Erythroblast (primary cell): ENCODE measurements at places on chromosomes 13 and 19.

DNA sequence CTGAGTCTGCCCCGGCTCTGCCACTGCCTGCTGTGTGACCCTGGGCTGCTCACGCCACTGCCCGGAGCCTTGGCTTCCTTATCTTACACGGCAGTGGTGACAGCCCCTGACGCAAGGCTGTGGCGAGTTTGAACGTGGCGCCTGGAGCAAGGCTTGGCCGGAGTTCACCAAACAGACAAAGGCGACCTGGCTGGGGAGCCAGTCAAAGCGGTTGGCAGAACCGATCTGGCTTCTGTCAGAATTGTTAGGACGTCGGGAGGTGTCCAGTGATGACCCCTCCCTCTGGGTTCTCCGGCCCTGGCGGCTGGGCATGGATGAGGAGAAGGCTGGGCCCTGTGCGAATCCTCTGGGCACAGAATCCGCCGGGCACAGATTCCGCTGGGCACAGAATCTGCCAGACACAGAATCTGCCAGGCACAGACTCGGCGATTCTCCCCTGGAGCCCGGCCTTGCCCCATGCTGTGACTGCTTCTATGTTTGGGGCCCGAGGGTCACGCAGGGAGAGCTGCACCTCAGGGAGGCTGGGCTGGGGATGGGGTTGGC lies 11.7 kb upstream of the TMEM255B start:
- no peak for DNase-seq

DNA sequence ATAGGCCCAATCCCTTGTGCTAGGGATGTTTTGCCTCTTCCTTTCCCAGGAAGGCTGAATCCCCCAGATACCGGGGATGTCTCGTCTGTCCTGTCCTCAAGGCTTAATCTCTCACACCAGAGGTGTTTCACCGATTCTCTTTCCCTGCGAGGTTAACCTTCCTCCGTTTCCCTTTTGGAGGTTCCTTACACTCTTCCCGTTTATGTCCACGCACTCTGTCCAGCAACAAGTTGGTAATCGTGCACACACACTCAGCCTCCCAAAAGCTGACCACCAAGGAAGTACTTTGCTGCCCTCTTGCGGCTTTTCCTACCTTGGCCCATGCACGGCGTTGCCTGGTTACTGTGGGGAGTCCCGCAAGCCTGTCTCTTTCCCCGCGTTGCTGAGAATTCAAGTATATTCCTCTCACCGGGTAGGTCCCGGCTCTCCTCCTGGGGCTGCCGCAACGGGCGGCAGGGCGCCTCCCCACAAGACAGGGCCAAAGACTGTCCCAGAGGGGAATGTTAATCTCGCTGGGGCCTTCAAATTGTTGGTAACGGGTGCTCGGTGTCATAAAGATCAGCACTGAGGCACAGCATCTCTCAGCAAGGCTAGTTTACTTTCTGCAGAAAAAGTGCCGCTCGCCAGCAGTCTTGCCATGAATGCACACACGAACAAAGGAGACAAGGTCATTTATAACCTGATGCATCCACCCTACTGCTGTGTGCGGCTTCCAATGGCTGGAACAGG lies 36.7 kb upstream of the CD177 start:
- no peak for DNase-seq

GRCh38 chr13:99984461-99985240 lies 3.1 kb downstream of the ZIC2 start:
- DNase-seq: peak; percentile 34

DNA sequence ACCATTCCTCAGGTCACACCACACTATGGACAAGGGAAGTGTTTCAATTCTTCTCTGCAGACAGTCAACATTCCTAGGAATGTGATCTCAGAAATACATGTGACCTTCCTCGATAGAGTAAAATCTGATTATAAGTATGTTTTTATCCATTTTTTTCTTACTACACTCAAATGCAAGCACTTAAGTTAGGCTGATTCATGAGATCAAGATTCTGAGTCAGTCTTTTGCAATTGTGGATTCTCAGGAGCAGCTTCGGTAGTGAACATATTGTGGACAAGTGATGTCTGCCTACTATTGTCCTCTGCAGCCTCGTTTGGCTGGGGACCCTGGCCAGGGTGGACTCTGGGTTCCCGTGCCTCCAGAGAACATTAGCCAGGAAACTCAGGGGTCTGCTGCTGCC lies 3.2 kb downstream of the SERPINE3 start:
- no peak for DNase-seq

DNA sequence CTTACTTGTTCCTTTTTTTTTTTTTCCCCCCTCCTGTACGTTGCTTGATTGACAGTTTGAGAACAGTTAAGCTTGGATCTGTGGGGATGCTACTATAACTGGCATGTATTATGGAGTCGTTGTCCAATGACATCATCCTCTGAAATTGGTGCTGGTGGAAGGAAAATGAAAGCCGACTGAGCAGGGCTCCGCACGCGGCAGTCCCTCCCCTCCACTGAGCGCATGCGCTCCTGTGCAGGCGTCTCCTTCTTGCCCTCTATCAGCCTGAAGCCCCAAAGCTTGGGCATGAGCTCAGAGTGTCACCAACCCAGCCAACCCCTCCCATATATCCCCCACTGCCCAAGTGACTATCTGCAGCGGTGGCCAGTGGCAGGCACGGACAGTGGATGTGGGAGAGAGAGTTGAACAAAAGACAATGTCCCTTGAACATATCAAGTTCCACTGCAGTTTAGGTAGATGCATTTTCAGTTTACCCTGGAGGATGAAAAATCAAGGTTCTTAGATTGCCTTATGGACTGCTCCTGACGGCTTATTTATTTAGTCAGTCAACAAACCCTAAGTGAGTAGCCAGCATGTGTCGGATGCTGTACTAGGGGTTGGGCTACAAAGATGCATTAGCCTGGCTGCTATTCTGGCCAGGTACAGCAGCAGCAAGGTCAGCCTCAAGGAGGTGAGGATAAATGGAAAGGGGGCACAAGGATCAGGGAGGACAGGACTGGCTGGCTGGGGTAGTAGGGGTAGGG lies 20.8 kb downstream of the MBNL2 start:
- DNase-seq: peak; percentile 9

- no peak for DNase-seq
Observed at GRCh38 chr13:37686501-37686900, 87.9 kb upstream of the POSTN start.

DNA sequence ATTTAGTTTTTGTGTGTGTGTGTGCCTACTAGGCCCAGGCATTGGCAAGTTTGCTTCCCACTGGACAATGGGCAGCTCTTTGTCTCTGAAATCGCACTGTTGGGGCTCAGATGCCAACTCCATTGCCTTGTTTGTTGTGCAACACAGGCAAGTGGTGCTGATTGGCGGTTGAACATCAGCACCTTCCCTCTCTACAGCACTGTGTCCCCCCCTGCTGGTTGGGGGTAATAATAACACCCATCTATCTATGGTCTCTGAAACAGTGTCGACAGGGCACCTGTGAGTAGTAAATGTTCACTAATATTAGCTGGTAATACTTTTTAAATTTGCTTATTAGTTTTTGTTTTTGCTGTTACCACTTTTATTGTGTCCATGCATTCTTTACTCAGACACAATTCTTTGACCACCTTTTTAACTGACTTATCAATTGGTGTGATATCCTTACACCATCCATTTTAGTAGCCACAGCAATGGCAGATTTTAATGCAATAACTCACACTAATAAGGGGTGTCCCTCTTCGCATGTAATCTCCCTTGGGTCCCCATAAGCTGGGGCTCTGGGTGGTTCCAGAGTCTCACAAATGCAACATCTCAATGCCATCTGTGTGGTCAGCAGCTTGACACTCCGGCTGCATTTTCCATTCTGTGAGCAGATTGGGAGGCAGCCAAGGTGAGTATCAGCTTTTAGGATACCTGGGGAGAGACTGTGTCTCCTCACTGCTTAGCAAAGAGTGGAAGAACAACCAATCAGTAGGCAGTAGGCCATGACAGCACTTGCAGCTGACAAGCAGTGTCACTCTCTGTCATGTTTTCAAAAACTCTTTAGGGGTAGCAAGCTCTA lies 47.7 kb upstream of the UQCRFS1 start:
- peak; percentile 65 for DNase-seq

- no peak for DNase-seq
Observed at GRCh38 chr19:10550336-10550735, 6.6 kb downstream of the ATG4D start.

DNA sequence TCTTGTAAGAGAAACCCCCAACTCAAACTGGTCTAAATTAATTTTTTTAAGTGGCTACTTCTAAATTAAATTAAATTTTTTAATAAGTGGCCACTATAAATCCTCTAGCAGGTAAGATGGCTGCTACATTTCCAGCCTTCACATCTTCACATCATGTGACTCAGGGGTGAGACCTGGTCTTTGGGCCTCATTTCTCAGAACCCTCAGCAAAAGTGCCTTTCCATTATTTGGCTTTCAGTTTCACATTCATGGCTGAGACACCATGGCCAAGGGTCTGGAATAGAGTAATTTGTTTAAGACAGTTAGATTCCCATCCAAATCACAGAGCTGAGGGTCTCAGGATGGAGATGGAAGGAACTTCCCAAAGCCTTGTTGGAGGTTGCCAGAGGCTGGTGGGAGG lies 47.5 kb downstream of the DCT start:
- peak; percentile 2 for DNase-seq

DNA sequence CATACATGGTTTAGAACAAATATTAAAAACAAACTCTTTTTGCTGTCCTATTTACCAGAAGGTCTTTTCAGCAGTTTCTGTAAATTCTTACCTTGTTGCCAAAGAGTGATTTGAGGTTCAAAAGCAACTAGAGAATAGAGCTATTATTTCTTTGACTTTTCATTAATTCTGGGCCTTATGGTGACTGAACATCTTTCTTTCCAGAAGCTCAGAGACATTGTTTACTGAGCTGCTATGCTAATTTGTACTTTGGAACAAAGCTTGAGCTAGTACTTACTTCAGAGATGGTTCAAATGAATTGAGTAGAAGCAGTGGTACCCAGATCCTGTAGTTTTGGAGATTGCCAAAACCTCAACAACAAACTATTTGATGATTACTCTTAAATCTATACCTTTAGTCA lies 331.2 kb downstream of the SPRY2 start:
- DNase-seq: no peak

- peak; percentile 79 for DNase-seq
Observed at GRCh38 chr13:32164622-32165268, 133.2 kb downstream of the FRY start.

DNA sequence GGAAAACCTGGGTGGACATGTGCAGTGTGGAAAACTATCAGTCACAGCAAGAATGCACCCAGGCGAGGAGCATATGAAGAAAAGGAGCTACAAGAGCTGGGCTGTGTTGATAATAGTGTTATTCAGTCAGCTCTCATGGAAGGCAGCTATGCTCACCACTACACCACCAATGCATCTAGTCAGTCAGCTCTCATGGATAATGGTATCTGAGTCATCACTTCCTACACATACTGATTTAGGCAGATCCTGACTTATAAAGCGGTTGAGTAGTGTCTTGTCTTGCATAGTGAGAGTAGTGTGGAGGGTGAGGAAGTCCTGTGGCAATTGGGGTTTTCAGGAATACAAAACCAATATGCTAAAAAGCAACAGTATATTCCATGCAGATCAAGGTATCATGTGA lies 9.1 kb upstream of the ZNF160 start:
- no peak for DNase-seq
